Ovary (tissue), 10 donors: ENCODE measurements at places on chromosomes 4 and X. TPM values are rescaled to one million over a fixed set of nuclear protein-coding genes. Genes with fewer than 3 reads are reported as not detected.

The KIAA1210 gene
- 0.15 TPM for total RNA-seq

The GUCY1A1 gene
- total RNA-seq, result 7.8 TPM

The PITX2 gene
- 0.24 TPM for total RNA-seq

DNA sequence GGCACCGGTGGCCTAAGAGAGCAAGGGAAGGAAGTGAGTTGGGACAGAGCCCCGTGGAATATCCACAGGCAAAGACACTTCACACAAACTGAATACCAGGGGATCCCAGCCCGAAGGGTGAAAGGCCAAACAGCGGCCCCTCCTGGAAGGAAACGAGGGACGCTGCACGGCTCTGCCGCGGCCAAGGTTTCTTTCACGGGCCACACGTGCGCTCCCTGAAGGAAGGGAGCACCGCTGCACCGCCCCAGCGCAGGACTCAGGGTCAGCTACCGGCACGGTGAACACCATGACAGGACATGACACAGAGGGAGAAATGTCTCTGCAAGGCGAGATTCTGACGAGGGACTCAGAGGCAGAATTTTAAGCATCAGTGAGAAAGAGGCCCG, 31.5 kb upstream of the GTPBP6 start:
- no peak for DNase-seq
- H3K27ac ChIP-seq, result no peak overlapping the region
- no peaks in the 10 kb centered on the region for H3K36me3 ChIP-seq
- no peaks in the 10 kb centered on the region for H3K4me1 ChIP-seq

DNA sequence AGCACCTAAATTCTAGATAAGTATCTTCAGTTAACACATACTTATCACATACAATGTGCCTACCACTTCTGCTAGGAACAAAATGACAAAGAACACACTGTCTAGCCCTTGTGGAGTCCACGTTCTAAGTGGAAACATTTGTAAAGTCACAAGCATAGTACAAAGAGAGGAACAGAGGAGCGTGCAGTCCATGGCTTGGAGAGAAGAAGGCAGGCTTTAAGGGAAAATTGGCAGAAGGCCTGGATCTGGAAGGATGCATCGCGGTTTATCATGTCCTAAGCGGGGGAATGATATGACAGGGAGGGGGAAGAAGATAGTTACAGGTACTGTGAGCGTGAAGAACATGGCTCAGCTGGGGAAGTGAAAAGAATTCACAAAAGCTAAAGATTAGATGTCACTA, 218.0 kb downstream of the PRDM5 start:
- no peak for DNase-seq
- H3K27me3 ChIP-seq, result no peaks in the 10 kb centered on the region
- no peak overlapping the region for H3K27ac ChIP-seq
- H3K4me3 ChIP-seq, result no peak overlapping the region

The GAGE12E gene
- not detected for total RNA-seq

DNA sequence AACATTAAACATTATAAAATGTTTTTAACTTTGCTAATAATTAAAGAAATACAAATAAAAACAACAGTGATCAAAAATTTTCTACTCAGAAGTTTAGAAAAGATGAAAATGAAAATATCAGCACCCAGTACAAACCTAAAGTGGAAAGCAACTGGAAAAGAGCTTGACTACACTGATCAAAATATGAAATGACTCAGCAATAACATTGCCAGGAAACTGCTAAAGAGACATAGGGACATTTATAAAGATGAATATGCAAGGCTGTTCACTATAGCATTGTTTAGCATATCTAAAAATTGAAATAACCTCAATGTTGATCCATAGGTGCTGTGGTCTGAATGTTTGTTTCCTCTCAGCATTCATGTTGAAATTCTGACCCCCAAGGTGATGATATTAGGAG, 88.5 kb upstream of the NOCT start:
- no peaks in the 10 kb centered on the region for H3K27me3 ChIP-seq
- no peaks in the 10 kb centered on the region for H3K4me1 ChIP-seq
- no peak overlapping the region for H3K4me3 ChIP-seq
- no peak overlapping the region for H3K27ac ChIP-seq
- no peaks in the 10 kb centered on the region for H3K36me3 ChIP-seq

GRCh38 chr4:86220121-86220520, 139.7 kb downstream of the MAPK10 start:
- H3K27ac ChIP-seq, result no peak overlapping the region
- H3K4me1 ChIP-seq, result no peaks in the 10 kb centered on the region
- H3K4me3 ChIP-seq, result no peak overlapping the region
- H3K27me3 ChIP-seq, result no peaks in the 10 kb centered on the region
- DNase-seq, result no peak
- H3K36me3 ChIP-seq, result no peaks in the 10 kb centered on the region

The TMPRSS11F gene
- not detected for total RNA-seq

The CCNA2 gene
- 2.2 TPM for total RNA-seq

The TLR1 gene
- total RNA-seq, result 19.0 TPM
